Stimulated activated naive B cell treated with anti-CD40 and anti-IgM and Interleukin-4, amounts not matched to agents 10 μg/mL and 1 μg/mL and 100 μg/mL, for 72 hours (primary cell): ENCODE measurements at places on chromosomes 16 and 17.

GRCh38 chr17:76681222-76682137, 29.3 kb downstream of the MXRA7 start:
- no peak overlapping the region for H3K4me3 ChIP-seq
- no peak overlapping the region for H3K27ac ChIP-seq
- H3K4me1 ChIP-seq = no peaks in the 10 kb centered on the region
- peak; percentile 25 for DNase-seq

- peaks cover 2% of the 10 kb centered on the region for H3K4me1 ChIP-seq
- no peak overlapping the region for H3K4me3 ChIP-seq
- peaks cover 62% of the 10 kb centered on the region for H3K36me3 ChIP-seq
- no peak overlapping the region for H3K27ac ChIP-seq
- H3K27me3 ChIP-seq = no peaks in the 10 kb centered on the region
These were observed 29.2 kb downstream of the NOL11 start for GRCh38 chr17:67746704-67747571.

- peaks cover 37% of the 10 kb centered on the region for H3K36me3 ChIP-seq
- H3K4me1 ChIP-seq = peaks cover 17% of the 10 kb centered on the region
- H3K27me3 ChIP-seq = no peaks in the 10 kb centered on the region
- peak overlapping the region; percentile 59 for H3K27ac ChIP-seq
These were observed 21.6 kb upstream of the PITPNA start for GRCh38 chr17:1584167-1584566.

- H3K36me3 ChIP-seq = peaks cover 14% of the 10 kb centered on the region
- no peak overlapping the region for H3K27ac ChIP-seq
- DNase-seq = no peak
- H3K27me3 ChIP-seq = no peaks in the 10 kb centered on the region
- H3K4me1 ChIP-seq = peaks cover 11% of the 10 kb centered on the region
These were observed 60.9 kb downstream of the SPAG9 start for GRCh38 chr17:51059781-51060180.

DNA sequence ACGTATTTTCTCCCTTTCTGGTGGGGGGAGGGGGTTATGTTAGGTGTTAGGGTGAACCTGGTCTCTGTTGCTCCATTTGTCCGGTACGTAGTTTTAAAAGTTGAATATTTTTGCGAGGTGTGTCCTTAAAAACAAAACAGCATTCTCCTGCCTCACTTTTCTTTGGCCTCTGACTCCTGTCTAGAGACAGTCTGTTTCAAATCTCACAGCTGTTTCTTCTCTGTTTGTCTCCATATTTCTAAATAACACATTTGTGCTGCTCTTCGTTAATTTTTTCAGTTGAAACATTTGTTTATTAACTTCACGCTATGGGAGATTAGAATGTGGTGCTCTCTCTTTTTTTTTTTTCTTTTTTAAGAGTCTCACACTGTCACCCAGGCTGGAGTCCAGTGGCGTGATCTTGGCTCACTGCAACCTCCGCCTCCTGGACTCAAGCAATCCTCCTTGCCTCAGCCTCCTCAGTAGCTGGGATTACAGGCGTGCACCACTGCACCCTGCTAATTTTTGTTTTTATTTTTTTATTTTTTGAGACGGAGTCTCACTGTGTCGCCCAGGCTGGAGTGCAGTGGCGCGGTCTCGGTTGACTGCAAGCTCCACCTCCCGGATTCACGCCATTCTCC, 31.7 kb downstream of the RPA1 start:
- DNase-seq = no peak
- H3K4me3 ChIP-seq = no peak overlapping the region
- no peaks in the 10 kb centered on the region for H3K27me3 ChIP-seq
- no peak overlapping the region for H3K27ac ChIP-seq
- peaks cover 26% of the 10 kb centered on the region for H3K36me3 ChIP-seq

DNA sequence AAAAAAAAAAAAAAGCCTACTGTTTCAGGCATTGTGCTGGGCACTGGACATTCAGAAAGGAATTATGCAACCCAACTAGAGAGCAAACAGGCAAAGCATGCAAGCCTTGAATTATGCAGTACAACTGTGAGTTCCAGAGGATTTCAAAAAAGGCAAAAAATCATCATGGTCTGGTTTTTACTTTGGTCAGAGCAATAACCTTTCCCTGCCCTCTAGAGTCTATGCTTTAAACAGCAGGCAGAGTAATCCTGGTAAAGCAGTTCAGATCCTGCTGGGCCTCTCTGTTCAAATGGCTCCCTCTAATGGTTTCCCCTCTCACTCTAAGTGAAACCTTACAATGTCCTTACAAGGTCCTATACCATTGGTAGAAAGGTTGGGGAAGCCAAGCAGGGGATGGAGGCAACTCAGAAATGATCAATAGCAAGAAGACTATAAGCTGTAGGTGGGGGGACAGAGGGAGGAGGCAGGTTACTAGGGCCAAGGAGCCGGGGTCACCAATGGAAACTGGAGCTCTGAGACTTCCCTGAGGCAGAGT, 4.6 kb upstream of the TAF15 start:
- H3K27ac ChIP-seq = no peak overlapping the region
- no peak overlapping the region for H3K4me3 ChIP-seq
- no peaks in the 10 kb centered on the region for H3K27me3 ChIP-seq
- DNase-seq = peak; percentile 42

GRCh38 chr17:36059406-36059805, 4.7 kb upstream of the CCL18 start:
- peaks cover 10% of the 10 kb centered on the region for H3K27me3 ChIP-seq
- no peak for DNase-seq
- H3K4me3 ChIP-seq = no peak overlapping the region
- no peaks in the 10 kb centered on the region for H3K36me3 ChIP-seq
- no peak overlapping the region for H3K27ac ChIP-seq
- H3K4me1 ChIP-seq = peaks cover 6% of the 10 kb centered on the region

DNA sequence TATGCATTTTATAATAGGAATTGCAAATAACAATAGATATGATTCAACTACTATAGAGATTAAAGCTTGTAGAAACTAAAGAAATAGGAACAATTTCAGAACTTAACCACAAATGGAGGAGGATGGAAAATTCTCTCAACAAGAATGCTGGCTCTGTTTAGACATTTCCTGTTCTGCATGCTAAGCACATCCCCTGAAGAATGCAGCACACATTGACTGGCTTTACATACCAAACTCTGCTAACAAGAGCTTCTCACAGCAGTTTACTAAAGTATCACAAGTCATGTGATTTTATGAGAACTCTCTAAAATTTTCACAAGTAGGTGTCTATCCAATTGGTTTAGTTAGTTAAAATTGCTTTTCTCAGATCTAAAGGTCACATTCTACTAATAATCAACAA, 85.2 kb downstream of the SPAG9 start:
- DNase-seq = no peak
- no peak overlapping the region for H3K27ac ChIP-seq
- no peaks in the 10 kb centered on the region for H3K27me3 ChIP-seq
- peaks cover 45% of the 10 kb centered on the region for H3K36me3 ChIP-seq

- DNase-seq = no peak
- peak overlapping the region; percentile 74 for H3K27ac ChIP-seq
- H3K4me1 ChIP-seq = peaks cover 74% of the 10 kb centered on the region
These were observed 107.3 kb downstream of the CMIP start for GRCh38 chr16:81551821-81552304.

DNA sequence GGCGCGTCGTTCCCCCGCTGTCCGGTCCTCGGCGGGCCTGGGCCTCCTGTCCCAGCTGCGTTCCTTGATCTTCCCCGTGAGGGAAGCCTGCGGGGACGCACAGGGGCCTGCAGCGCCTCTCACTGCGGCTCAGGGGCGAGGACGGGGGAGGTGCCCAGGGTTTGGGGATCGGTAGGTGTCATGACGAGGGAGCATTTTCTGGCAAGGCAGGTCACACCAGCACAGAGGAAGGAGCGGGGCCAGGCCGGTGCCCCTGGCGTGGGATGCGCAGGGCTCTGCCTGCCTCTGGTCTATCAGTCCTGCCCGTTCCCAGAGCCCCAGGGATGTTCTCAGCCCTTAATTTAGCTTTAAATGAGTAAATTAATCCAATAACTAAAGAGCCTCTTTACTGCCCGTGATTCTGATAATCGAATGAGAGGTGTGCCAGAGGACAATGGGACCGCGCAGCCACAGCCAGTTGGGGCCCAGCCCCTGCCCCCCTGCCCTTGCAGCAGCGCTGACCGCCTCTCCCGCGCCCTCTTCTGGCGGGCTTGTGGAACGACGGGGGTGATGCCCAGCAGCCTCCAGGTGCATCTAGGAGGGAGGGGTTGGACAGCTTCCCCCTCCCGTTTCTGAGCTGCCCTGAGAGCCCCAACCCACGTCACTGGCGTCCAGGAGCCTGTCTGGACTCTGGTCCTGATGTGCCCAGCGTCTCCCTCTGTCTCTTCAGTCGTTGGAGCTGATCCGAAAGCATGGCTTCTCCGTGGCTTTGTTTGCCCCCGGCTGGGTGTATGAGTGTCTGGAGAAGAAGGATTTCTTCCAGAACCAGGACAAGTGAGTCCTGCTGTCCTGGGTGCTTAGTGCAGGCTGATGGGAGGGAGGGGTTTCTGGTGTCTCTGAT, 7.9 kb downstream of the ENGASE start:
- H3K4me1 ChIP-seq = peaks cover 2% of the 10 kb centered on the region
- H3K4me3 ChIP-seq = no peak overlapping the region
- no peak for DNase-seq
- H3K36me3 ChIP-seq = peaks cover 69% of the 10 kb centered on the region
- no peak overlapping the region for H3K27ac ChIP-seq

DNA sequence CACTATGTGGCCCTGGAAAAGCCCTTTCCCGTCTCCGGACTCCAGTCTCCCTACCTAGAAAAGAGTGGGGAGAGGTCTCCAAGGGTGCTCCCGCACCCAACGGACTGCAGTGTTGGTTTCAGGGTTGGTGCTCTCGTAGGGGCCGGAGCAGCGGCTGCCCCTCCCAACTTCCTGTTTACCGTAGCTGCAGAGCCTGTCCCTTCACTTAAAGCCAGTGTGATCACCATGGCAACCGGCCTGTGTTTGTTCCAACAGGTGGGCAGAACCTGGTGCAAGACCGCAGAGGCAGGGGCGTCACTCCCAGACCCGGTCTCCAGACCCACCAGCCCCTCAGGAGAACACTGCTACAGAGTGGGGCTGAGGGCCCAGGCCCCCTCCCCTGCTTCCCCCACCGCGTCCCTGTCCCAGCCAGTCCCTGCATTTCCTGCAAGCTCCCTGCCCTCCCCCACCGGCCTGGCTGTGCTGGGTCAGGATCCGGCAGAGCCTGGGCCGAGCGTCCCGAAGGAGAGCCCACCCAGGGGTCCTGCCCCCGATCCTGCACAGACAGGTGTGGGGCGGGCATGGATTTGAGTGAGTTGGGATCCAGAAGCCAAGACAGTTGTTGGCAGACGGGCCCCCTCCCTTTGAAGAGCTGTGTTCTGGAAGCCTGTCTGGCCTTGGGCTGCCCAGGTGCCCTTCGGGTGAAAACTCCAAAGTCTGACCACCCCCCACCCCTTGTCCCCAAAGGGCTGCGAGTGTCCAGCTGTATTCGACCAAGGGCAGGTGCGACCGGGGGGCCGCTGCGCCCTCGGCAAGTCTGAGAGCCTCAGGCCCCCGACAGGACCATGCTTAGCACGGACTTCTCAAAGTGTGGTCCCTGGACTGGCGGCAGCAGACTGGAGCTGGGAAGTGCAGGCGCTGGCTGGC, 1.5 kb upstream of the BAIAP3 start:
- DNase-seq = peak; percentile 64
- no peaks in the 10 kb centered on the region for H3K36me3 ChIP-seq
- H3K27ac ChIP-seq = peak overlapping the region; percentile 91

DNA sequence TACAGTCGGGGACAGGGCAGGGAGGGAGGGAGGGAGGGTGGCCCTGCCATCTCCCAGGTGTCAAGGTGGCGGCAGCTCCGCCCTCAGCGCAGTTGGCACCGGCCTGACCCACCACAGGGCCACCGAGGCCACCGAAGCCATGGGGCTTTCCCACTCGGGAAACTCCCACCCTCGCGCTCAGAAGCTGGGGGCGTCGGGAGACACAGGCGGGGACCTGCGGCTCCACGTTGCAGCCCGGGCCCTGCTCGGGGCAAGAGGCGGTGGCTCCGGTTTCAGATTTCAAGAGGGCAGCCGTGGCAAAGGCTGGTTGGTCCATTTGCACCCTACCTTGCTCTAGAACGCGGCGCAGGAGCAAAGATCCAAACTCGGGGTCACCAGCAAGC, 544 bp downstream of the CYB561 start:
- H3K36me3 ChIP-seq = no peaks in the 10 kb centered on the region
- peaks cover 13% of the 10 kb centered on the region for H3K27me3 ChIP-seq
- H3K4me3 ChIP-seq = peak overlapping the region; percentile 83
- H3K4me1 ChIP-seq = peaks cover 27% of the 10 kb centered on the region

GRCh38 chr17:35577830-35578196, 558 bp downstream of the PEX12 start:
- H3K4me3 ChIP-seq = peak overlapping the region; percentile 97
- no peak for DNase-seq
- H3K4me1 ChIP-seq = peaks cover 24% of the 10 kb centered on the region
- peak overlapping the region; percentile 99 for H3K27ac ChIP-seq

DNA sequence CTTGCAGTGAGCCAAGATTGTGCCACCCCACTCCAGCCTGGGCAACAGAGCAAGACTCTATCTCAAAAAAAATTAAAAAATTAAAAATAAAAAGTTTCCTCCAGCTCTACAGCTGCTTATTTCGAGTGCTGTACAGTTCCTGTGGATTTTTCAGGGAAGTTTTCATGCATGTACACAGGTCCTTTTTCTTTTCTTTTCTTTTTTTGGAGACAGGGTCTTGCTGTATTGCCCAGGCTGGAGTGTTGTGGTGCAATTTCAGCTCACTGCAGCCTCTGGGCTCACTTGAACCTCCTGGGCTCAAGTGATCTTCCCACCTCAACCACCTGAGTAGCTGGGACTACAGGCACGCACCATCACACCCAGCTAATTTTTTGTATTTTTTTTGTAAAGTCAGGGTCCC, 15.9 kb downstream of the EEF2K start:
- H3K4me3 ChIP-seq = no peak overlapping the region
- H3K4me1 ChIP-seq = peaks cover 30% of the 10 kb centered on the region
- H3K27ac ChIP-seq = no peak overlapping the region
- H3K36me3 ChIP-seq = peaks cover 28% of the 10 kb centered on the region
- H3K27me3 ChIP-seq = no peaks in the 10 kb centered on the region
- no peak for DNase-seq
